KG1 (cell line): ENCODE measurements at places on chromosomes 5 and 9.

GRCh38 chr5:60806591-60807243 lies 37.4 kb downstream of the ELOVL7 start:
- DNase-seq = no peak

DNA sequence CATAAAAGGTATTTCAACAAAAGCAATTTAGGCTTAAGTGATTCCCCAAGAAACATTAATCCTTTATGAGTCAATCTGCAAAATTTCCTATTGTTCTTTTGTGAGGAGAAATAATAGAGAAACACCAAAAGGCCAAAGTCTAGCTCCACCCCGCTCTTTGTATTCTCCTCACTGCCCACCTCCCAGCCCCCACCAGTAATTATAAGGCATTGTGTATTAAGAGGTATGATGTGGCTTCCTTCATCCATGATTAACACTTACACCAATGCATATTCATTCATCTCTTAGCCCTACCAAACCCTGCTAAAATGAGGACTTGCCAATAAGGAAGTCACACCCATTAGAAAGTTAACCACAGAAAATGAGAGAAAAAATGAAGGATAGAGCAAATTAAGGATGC lies 105.3 kb upstream of the SPATA31D4 start:
- no peak for DNase-seq

DNA sequence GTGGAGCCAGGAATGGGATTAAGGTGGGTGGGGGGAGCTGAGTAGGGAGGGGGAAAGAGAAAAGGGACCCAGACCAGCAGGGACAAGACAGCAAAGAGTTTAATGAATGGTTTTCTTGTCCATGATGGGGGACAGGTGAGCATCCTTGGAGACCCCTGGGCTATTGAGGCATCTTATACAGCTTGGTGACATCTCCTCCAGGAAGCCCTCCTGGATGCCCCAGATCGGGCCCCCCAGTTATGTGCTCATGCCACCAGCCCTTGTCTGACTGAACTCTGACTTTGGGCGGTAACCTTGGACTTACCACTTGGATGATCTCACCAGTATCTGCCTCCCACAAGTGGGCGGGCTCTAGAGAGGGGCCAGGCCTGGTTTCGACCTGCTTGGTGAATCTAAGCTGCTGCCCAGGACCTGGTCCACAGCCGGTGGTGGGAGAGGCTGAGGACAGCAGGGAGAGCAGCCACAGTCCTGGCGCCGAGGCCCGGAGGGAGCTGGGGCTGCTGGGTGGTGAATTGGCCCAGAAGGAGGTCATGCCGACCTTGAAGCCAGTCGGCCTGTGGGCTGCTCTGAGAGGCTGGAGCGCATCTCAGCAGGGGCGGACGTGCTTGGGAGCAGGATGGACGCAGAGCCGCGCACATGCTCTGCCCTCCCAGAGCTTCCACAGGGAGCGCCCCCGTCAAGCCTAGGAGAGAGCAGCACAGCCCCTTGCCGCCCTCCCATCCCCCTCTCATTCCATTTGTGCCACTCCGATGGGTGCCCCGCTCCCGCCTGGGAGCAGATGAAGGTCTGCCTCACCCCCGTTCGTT lies 36.2 kb downstream of the UNC5A start:
- DNase-seq = no peak

DNA sequence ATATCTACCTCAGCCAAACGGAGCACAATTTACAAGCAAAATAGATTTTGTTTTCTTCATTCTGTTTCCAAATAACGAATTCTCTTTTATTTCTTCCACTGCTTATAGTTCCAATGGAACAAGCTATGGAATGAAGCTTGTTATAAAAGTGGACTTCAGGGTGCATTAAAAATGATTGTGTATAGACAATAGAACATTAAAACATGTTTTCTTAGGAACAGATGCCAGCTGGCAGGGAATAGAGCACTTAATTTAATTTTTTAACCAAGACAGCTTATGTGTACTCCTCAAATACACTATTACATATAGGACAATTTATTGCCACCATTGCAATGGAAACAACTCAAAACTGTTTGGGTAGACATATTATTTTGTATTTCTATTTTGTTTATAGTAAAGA lies 860.1 kb upstream of the TYRP1 start:
- no peak for DNase-seq

DNA sequence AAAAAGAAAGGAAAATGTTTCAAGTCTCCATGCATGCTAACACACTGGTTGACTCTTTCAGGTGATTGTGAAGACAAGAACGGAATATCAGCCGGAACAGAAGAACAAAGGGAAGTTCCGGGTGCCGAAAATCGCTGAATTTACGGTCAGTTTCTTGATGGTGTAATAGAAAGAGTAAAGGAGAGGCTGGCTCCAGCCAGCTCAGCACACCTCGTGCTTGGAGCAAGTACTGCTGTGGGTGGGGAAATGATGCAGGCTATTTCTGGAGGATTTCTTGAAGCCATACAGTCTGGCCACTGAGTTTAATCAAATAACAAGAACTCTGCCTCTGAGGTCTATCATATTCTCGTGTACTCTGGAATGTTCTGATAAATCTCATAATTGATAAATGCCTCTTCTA lies 18.7 kb downstream of the NSG2 start:
- no peak for DNase-seq

DNA sequence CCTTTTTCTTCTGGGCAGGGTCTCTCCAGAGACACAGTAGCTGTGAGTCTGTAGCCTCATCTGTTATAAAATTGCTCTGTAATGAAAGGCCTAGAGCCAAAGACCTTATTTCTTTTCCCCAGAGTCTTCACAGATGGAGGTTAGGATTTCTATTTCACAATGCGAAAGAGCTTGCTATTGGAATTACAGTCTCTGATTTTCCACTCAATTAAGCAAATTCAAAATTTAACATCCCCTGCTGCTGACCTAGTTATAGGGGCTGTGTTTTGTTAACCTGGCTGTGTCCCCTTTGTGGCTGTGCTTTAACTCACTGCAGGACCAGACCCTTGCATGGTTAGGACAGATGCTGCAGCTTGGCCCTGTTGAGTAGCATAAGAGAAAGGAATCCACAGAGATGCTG lies 190.3 kb upstream of the NMUR2 start:
- DNase-seq = no peak

- DNase-seq = no peak
Measured at GRCh38 chr5:93117751-93118531, 463.1 kb downstream of the NR2F1-AS1 start.
